ENCODE measurements at places on chromosomes 2 and 18. TPM values are rescaled to one million over a fixed set of nuclear protein-coding genes. Genes with fewer than 3 reads are reported as not detected.

Gene GLI2
- total RNA-seq = 13.5 TPM

Gene AMER3
- not detected for total RNA-seq

Gene ALPI
- not detected for total RNA-seq

Gene RTTN
- 4.1 TPM for total RNA-seq

Gene DARS1
- total RNA-seq = 64.6 TPM

Gene AOX1
- 50.3 TPM for total RNA-seq

Gene CD226
- 0.82 TPM for total RNA-seq

Gene DSC2
- 3.7 TPM for total RNA-seq
